Esophagus squamous epithelium (tissue), 5 donors: ENCODE measurements at places on chromosomes 11 and 22. TPM values are rescaled to one million over a fixed set of nuclear protein-coding genes. Genes with fewer than 3 reads are reported as not detected.
A peak's percentile ranks its signal among the peaks of the same experiment; 100 is the strongest.

GRCh38 chr11:134376150-134376921 lies 35.7 kb downstream of the B3GAT1 start:
- H3K27me3 ChIP-seq, result no peaks in the 10 kb centered on the region
- no peak overlapping the region for H3K4me3 ChIP-seq
- H3K27ac ChIP-seq, result no peak overlapping the region

DNA sequence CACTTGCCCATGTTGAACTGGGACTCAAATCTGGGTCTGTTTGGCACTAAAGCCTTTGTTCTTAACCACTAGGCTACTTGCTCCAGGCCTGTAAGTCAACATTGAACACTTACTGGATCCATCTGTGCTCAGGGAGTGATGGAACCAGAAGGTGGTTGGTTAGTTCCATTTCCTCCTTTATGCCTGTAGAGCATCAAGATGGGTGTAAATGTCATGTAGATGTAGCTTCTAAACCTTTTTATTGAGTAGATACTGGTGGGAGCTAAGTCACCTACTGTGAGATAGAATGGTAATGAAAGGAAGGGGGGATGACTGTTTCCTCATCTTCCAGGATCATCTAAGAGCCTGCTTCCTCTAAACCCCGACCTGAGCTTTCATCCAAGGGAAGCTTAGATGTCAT lies 38.6 kb upstream of the ALKBH3 start:
- H3K4me1 ChIP-seq, result no peaks in the 10 kb centered on the region
- H3K27ac ChIP-seq, result no peak overlapping the region
- no peak for DNase-seq
- no peaks in the 10 kb centered on the region for H3K27me3 ChIP-seq

DNA sequence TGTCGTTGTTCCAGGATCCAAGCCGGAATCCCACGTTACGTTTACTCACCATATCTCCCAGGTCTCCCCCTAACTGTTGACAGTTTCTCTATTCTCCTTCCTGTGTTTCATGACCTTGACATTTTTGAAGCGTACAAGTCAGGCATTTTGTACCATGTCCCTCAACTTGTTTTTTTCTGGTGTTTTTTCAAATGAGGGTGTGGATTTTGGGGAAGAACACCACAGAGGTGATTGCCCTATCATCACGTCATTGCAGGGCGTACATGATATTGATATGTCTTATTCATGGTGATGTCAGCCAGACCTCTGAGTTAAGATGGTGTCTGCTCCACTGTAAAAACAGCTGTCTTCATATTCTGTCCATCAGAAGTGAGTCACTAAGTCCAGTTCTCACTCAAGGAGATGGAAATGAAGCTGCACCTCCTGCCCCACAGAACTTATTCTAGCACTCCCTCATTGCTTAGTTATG lies 28.3 kb upstream of the SOX10 start:
- no peak overlapping the region for H3K4me3 ChIP-seq
- no peaks in the 10 kb centered on the region for H3K27me3 ChIP-seq
- no peak overlapping the region for H3K27ac ChIP-seq
- no peak for DNase-seq
- no peaks in the 10 kb centered on the region for H3K36me3 ChIP-seq

The RFPL3 gene
- not detected for total RNA-seq

The ALDH3B1 gene
- 10.7 TPM for total RNA-seq

- DNase-seq, result no peak
- H3K4me3 ChIP-seq, result no peak overlapping the region
- H3K36me3 ChIP-seq, result no peaks in the 10 kb centered on the region
- H3K27ac ChIP-seq, result no peak overlapping the region
Observed at GRCh38 chr11:9073466-9074225, 17.8 kb downstream of the SCUBE2 start.

DNA sequence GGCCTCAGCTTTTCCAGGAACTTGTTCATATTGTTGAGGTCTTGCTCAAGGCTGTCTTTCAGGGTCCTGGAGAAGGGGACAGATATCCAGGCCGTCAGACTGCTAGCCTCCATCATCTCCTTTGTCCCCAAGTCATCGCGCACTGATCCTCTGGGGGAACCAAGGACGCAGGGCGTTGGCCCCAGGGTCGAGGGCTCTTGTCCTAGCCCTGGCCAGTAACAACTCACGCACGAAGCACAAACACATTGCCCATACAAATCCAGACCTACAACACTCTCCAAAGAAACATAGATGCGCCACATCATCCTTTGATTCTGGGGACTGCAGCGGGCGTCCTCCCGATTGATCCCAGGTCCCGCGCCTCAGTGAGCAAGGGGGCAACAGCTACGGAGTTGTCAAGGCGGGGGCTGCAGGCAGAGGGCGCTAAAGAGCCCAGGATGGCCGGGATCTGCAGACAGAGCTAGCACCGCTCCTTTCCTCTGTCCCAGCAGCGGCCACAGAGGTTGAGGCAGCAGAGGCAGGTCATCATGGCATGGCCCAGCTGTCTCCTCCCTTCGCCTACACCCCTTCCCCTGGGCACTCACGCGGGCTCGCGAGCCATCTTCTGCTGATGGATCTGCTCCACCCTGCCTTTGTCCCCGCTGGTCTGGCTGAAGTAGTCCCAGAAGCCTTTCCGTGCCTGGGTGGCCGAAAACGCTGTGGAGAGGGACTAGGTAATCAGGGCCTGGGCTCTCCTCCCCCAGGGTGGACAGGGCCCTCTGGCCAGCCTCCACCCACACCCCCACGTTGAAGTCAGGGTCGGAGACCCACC lies 472 bp downstream of the APOA5 start:
- H3K27me3 ChIP-seq, result no peaks in the 10 kb centered on the region
- H3K4me3 ChIP-seq, result peak overlapping the region; percentile 43
- H3K27ac ChIP-seq, result no peak overlapping the region
- H3K36me3 ChIP-seq, result no peaks in the 10 kb centered on the region

DNA sequence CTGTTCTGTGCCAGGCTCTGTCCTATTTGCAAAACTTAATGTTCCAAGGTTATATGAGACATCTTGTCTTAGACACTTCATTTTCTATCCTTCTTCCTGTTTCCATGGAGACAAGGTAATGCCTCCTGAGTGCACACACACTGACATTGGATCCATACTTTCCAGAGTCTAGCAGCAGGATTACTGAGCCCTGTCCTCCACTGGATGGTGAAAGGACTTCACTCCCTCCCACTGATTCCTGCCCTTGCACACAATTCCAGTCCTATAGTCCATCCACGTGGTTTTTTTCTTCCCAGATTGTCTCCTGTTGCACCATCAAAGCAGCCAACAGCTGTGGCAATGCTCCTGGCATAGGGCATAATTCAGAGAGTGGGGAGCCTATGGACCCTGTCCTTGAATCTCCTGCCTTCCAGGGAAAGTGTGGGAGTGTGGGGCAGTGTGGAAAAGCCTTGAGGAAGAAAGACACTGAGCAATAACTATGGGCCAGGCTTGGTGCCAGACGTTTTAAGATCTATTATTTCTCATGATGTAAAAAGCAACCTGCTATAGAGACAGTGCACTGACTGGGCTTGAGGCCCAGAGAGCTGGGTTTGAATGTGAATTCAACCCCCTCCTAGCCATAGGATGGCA lies 31.3 kb downstream of the SERPINH1 start:
- DNase-seq, result no peak
- H3K27me3 ChIP-seq, result no peaks in the 10 kb centered on the region
- H3K36me3 ChIP-seq, result no peaks in the 10 kb centered on the region
- no peaks in the 10 kb centered on the region for H3K4me1 ChIP-seq
- no peak overlapping the region for H3K4me3 ChIP-seq
